ENCODE measurements at places on chromosomes 2 and 18. TPM values are rescaled to one million over a fixed set of nuclear protein-coding genes. Genes with fewer than 3 reads are reported as not detected.

UGT1A10 gene
- not detected for total RNA-seq

DNA sequence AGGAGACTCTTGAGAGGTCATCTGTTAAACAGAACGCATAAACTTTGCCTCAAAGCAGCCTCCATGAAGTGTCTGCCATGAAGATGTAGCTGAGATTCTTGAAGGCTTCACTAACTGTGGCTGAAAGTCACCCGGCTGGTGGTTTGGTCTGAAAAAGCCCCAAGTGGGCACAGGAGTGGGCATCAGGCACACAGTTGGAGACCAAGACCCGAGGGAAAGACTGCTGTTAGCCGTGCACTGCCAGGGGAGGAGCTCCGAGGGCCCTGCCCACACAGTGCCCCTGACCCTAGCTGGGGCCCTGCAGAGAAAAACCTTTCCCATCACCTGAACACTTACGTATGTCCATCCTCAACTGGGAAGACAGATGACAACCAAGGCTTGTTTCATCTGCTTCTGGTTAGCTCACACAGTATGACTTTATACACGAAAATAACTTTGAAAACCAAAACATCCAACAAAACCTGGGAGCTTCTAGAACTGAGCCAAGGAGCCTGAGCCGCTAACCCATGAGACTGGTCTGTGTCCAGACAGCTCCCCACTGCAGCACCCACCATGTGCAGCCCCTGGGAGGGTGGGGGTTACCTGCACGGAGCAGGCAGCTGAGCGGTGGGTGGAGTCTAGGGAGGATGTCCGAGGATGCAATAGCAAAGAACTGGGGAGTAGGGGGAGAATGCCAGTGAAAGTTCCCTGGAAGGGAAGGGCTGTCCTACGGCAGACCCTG is 15.4 kb downstream of the HJURP start:
- DNase-seq, result no peak

SATB2 gene
- not detected for total RNA-seq

DNA sequence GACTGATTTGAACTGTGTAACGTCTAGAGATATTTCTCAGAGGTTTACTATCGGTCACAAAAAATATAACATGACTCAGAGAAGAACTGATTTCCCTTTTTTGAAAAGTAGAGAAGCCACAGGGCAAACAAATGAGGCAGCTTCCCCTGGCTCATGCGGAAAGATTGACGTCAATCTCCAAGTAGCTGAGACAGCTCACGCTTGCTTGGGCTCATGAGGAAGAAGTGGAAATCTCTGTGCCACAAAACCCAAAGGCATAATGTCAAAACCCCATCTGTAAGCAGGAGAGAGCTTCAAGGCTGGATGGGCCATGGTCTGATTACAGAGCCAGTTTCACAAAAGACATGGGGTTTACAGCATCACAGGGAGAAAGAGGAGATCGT is 188.1 kb downstream of the ARL4C start:
- peak; percentile 37 for DNase-seq

DNA sequence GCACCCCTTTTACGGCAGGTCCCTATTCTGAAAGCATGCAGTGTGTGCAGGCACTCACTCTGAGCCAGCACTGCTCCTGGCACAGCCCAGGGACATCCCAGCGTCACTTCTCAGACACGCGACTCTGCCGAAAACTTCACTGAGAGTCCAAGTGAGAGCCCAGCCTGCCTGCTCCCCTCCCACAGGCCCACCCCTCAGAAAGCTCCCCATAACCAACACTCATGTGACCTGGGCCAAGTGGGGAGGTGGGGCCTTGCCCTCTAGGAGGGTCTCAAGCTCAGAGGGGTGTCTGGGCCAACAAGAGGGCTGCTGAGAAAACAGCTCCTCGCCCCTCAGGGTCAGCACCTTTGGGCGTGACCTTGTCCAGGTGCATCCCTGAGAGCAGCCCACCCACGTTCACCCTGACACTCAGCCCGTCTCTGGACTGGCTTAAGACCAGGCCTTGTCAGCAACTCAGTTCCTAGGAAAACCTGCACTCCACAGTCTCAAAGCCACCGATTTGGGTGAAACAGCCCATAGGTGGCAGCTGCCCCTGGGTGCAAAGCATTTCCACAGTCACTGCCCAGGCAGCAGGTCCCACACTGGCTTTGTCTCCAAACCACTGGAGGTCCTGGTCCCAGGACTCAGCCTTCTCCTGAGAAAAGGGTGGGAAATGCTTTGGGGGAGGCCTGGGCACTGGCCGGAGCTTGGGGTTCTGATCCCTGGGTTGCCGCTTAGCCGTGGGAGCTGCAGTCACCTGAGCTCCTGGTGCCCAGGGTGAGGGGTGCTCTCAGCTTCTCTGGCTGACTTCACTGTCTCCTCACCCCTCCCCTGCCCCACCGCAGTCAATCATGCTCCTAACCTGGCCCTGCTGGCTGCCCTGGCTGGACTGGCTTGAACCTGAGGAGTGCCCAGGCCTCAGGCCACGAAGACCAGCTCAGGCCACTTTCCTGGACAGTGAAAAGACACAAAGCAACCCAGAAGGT is 209.6 kb downstream of the HDAC4 start:
- DNase-seq, result no peak

DNA sequence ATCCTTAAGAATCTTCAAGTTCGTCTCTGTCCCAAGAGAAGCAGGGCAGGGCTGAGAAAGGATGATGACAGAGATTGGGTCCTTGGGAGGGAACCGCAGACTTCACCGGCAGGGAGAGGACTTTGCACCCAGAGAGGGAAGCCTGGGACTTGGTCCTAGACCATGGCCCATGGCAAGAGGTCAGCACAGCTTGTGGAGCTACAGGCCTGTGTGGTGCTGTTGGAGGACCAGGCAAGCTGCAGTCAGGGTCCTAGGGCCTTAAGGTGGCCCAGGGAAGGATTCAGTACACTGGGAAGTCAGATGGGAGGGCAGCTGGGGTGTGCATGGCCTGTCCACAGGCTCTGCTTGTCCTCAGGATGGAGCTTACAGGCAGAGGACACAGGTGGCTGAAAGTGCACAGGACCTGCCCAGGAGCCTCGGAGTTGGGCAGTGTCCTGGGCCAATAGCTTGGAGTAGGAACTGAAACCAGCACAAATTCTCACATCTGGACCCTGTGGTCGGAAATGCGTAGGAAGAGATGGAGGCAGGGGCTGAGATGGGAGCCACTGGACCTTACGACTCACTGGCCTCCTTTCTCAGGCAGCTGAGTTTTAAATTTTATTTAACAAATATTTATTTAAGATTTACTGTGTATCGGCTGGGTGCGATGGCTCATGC is 56.4 kb upstream of the TCF7L1 start:
- DNase-seq, result no peak

BOD1L2 gene
- total RNA-seq, result not detected

- no peak for DNase-seq
Observed at GRCh38 chr18:45628979-45629958, 14.0 kb downstream of the SLC14A2 start.

GALM gene
- 4.4 TPM for total RNA-seq

ALPP gene
- not detected for total RNA-seq

EPB41L3 gene
- 1.2 TPM for total RNA-seq

- no peak for DNase-seq
Observed at GRCh38 chr2:16318051-16318450, 347.6 kb downstream of the CYRIA start.

ZNF396 gene
- not detected for total RNA-seq

BOLL gene
- total RNA-seq, result not detected

B3GNT2 gene
- 77.9 TPM for total RNA-seq

GRCh38 chr2:20614201-20615067 is 36.5 kb downstream of the HS1BP3 start:
- no peak for DNase-seq

GRCh38 chr2:158359846-158360245 is 96.7 kb downstream of the CCDC148 start:
- DNase-seq, result no peak

DNA sequence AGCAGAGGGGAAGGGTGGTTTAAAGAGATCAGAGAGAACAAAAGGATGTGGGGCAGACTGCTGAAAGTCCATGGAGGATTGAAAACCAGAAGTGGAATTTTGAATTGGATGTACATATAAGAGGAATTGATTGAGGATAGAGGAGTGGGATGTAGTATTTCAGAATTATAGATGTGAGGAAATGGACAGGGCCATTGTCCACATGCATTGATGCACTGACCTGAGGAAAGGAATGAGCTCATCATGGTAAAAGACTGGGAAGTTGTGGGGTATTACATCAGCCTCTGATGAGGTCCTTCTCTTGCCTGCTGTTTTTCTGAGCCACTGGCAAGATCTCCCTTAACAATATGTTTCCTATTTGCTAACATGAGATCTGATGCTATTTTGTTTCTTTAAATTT is 365.7 kb upstream of the FANCL start:
- DNase-seq, result no peak

POTEI gene
- total RNA-seq, result not detected

- no peak for DNase-seq
Observed at GRCh38 chr18:26438980-26439379, 109.4 kb downstream of the KCTD1 start.

- DNase-seq, result no peak
Observed at GRCh38 chr2:206260188-206261012, 14.1 kb upstream of the ZDBF2 start.

GRCh38 chr2:141015341-141016047 is 1115.3 kb downstream of the LRP1B start:
- no peak for DNase-seq

ZNF521 gene
- total RNA-seq, result not detected

- no peak for DNase-seq
Observed at GRCh38 chr2:100038011-100038410, 104.4 kb downstream of the AFF3 start.

CCDC74B gene
- total RNA-seq, result 0.27 TPM

DNA sequence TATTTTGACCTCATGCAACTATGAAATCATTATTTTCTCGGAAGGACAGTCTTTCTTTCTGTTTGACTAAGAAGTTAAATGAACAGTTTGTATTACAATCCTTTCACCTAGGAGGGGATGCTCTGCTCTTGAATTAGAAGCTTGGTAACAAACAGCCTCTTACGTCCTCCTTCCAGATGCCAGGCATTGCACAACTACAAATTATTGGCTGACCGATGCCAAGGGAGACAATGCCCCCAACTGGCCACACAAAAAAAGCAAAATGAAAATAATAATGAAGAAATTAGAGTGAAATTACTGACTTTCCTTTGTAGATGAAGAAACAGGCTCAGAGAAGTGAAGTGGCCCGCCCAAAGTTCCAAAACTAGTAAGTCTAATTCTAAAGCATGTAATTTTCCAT is 177.9 kb downstream of the CYRIA start:
- no peak for DNase-seq

- no peak for DNase-seq
Observed at GRCh38 chr2:153536115-153536514, 57.6 kb upstream of the RPRM start.

HOXD13 gene
- not detected for total RNA-seq

- DNase-seq, result no peak
Observed at GRCh38 chr2:161419638-161420190, 3.6 kb downstream of the TBR1 start.

DNA sequence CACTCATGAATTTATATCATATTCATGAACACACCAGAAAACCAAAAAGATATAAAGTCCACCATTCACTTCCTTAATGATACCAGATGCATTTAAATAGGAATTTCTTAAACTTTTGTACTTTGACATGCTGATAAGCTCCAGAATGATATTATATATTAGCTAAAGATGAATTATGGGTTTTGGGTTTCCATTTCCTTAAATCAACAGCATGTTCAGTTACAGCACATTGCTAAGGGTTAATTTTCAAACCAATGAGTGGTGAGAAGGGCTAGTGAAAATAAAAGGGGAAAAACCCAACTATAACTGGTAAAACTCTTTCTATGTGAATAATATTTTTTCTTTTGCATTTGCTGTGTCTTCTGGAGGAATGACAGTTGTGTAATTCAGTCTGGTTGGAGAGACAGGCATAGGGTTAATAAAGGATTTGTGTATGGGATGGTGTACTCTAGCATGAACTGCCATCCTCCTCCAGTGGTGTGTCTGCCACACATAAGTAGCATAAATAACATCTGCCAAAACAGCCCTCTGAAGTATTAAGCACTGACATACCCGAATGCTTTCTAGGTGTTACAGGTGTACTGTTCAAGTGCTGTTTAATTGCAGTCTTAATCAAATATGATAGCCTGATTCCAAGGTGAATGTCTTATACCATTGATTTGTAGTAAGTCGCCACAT is 19.3 kb upstream of the CPS1 start:
- DNase-seq, result no peak

DES gene
- not detected for total RNA-seq

- DNase-seq, result no peak
Observed at GRCh38 chr2:227033471-227034148, 130.4 kb downstream of the COL4A4 start.

ATP6V1C2 gene
- total RNA-seq, result not detected

LYG2 gene
- not detected for total RNA-seq

DNA sequence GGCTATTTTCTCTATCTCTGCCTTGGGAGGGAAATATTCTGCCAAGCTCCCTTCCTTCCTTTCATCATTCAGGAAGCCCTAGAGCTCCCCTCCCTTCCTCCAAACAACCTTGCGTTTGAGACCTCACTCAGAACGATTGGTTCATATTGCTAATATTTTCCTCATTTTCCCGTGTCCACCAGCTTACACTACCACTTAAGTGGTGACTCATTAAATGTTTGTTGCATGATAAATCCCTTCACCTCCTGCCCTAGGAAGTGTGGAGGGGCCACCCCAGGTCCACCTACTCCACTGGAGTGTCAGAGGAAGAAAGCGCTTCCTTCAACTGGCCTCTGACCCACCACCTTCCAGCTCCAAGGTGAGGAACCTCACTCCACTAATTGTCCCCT is 2.3 kb upstream of the LPIN2 start:
- DNase-seq, result no peak

TTC39C gene
- 85.7 TPM for total RNA-seq

GRCh38 chr2:118982039-118982438 is 40.0 kb downstream of the MARCO start:
- DNase-seq, result no peak

CD8B gene
- 283 TPM for total RNA-seq

CRIM1 gene
- total RNA-seq, result 4.3 TPM

DNA sequence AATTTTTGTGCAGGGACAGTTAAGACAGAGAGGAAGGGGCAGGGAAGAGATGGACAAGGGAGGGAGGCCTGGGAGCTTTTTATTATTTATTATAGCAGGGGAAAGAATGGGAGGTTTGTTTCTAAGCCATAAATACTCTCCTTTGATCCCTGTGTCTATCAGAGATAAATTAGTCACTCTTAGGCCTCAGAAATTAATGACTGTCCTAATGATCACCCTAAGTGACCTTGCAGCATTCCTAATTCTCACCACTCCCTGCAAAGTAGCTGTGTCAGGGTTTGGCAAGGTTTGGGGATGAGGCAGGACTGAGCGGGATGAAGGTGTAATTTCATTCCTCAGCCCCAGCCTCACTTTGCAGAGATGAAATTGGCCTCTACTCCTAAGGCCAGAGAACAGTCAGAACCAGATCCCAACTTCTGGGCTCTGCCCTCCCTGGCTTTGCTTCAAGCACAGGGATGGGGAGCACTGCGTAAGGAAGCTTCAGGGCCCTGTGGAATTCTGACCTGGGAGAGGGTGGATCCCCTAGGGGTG is 95.0 kb downstream of the TMEM17 start:
- DNase-seq, result no peak

GRCh38 chr2:201411421-201411820 is 39.8 kb downstream of the TRAK2 start:
- no peak for DNase-seq

GRCh38 chr2:37080266-37080665 is 3.9 kb downstream of the HEATR5B start:
- DNase-seq, result no peak

TM4SF20 gene
- total RNA-seq, result not detected

- DNase-seq, result no peak
Observed at GRCh38 chr2:168939918-168940317, 38.8 kb downstream of the G6PC2 start.

GRCh38 chr2:129337076-129337475 is 642.4 kb upstream of the RAB6C start:
- DNase-seq, result no peak
